ENCODE measurements at places on chromosomes 1 and 21.

DNA sequence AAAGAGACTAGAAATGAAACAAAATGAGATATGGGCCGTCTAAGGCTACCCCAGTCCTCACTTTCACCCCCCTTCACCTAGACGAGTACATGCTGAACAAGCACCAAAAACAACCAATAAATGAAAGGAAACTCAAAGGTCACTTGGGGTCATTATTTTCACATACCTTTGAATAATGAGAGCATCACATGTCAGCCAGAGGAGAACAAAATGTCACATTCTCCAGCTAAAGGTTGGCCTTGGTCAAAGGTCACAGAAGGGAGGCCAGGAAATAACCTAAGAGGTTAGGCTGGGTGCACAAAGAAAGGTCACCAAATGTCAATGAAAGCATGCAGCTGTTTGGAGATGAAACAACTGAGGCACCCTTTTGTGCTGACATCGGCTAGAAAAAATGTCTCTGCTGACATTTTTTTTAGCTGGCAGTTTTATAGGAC lies 288.7 kb upstream of the USP25 start:
- no peak for DNase-seq

DNA sequence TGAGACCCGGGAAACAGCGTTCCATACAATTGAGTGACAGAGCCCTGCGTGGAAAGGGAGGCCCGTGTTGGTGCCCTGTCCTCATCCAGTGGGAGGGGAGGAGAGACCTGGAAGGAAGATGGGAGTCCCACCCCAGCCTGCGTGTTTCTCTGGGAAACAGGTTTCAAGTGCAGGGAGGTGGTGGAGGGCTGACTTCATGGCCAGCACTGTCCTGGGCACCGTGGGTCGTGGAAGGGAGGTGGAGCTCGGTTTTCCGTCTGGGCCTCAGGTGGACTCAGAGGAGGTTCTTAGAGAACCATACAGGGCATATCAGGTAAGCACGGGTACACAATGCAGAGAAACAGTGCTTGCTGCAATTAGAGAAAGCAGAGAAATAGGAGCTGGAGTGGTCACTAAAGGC lies 222.6 kb downstream of the CAMTA1 start:
- DNase-seq: no peak

DNA sequence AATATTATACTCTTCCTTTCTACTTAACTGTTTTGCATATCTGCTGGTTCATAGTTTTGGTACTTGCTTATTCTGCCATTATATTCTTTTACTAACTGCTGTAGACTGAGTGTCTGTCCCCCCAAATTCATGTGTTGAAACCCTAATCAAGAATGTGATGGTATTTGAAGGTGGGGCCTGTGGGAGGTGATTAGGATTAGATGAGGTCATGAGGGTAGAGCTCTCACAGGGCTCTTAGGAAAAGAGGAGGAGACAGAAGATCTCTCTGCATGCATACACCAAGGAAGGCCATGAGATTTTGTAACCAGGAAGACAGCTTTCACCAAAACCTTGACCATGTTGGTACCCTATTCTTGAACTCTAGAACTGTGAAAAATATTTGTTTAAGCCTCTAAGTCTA lies 354.1 kb upstream of the B3GALT2 start:
- DNase-seq: no peak

GRCh38 chr21:45541221-45542039 lies 810 bp downstream of the SLC19A1 start:
- no peak for DNase-seq

- DNase-seq: no peak
Measured at GRCh38 chr1:82818586-82818985, 1017.9 kb downstream of the ADGRL2 start.

GRCh38 chr1:90459570-90459969 lies 257.5 kb downstream of the BARHL2 start:
- no peak for DNase-seq

GRCh38 chr1:21626921-21627339 lies 42.2 kb downstream of the RAP1GAP start:
- no peak for DNase-seq

DNA sequence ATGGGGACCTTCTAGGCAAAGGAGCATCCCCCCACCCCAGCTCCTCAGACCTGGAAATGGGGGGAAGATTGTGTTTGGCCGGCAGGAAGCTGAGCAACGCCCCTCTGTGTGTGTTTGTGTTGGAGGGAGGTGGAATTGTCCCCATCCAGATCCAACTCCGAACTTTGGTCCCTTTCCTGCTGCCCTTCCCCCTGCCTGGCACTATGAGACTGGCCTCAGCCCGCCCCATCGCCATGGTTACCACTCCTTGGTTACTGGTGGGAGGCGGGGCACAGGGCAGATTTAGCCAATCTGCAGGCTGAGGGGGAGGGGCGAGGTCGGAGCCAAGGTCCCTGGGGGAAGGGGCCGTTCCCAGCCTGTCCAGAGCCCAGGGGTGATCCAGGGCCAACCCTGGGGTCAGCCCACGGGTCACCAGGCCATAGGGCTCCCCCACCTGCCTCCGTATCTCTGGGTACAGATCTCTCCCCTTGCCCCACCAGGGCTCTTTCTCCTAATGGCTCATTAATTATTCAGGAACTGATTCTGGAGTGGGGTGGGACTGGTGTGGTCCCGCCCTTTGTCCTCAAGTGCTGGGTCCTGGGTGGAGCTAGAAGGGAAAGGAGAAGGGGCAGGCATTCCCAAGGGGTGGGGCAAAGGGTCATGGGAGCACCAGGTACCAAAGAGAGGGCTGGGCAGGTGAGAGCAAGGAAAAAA lies 15.2 kb downstream of the PTPRF start:
- DNase-seq: no peak

DNA sequence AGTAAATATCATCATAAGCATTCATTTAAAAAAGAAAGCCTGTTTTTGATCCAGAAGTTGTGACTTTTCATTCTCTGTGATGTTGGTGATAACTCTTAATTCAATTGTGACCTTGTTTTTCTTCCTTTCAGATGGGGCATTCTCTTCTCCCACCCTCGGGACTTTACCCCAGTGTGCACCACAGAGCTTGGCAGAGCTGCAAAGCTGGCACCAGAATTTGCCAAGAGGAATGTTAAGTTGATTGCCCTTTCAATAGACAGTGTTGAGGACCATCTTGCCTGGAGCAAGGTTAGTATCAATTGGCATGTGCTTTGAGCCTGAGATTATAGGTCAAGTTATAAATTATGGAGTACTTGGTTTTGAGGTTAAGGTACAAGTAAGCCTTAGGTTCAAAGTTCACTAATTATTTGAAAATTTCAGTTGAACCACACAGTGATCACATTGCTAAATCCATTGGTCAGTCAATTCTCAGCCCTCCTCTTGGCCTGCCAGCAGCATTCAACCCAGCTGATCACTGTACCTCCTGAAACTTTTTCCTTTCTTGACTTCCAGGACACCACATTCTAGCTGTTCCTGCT lies 4.1 kb downstream of the PRDX6 start:
- DNase-seq: no peak

- DNase-seq: no peak
Measured at GRCh38 chr1:33636209-33636608, 163.8 kb downstream of the ZSCAN20 start.

Measured in AG04449 (cell line).